GM12891 (cell line): ENCODE measurements at places on chromosomes 3 and 15.

- DNase-seq, result no peak
These were observed 5.1 kb downstream of the FSIP1 start for GRCh38 chr15:39777496-39777895.

DNA sequence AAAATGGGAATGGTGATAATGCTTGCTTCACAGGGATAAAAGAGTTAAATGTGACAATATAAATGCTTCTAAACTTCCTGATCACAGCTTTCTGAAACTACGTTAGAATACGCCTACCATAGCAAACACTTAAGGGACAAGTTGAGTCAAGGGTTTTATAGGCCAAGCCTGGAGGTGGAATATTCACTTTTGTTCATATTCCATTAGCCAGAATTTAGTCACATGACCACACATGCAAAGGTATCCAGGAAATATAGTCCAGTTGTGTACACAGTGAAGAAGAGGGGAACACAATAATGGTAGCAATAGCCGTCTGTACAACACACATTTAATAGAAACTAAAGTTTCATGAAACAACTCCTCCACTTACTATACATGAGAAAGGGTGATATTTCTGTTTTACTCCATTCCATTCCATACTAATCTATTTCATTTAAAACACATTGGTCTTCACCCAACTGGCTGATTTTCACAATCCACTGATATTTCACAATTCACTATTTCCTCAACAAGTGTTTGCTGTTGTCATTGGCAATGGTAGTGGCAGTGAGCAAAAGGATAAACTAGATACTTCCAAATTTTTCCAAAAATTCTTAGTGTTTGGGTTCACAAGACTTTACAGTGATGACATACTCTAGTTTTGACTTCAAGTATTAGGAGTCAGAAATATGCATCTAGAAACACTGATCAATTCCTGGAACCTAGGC lies 270.9 kb downstream of the ERC2 start:
- DNase-seq, result no peak

DNA sequence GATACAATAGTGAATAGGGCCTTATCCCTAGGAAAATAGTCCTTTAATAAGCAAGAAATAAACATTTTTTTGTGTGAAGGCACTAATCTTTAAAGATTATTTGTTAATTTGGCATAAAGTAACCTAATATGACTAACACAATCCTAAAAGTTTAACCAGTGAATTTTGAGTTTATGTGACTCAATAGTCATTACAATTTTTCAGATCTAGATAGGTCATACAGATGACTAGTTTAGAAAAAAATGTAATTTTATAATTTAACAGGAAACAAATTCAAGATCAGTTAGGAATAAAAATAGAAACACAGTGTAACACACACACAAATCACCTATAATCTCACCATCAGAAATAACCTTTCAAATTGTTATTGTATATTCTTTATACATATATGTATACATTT lies 620.7 kb upstream of the ALCAM start:
- DNase-seq, result no peak

- no peak for DNase-seq
These were observed 13.2 kb upstream of the SLC2A2 start for GRCh38 chr3:171039674-171040073.

- DNase-seq, result no peak
These were observed 3.5 kb upstream of the ALDH1A2 start for GRCh38 chr15:58069008-58069407.

GRCh38 chr15:32844118-32844711 lies 126.4 kb downstream of the GREM1 start:
- DNase-seq, result no peak

DNA sequence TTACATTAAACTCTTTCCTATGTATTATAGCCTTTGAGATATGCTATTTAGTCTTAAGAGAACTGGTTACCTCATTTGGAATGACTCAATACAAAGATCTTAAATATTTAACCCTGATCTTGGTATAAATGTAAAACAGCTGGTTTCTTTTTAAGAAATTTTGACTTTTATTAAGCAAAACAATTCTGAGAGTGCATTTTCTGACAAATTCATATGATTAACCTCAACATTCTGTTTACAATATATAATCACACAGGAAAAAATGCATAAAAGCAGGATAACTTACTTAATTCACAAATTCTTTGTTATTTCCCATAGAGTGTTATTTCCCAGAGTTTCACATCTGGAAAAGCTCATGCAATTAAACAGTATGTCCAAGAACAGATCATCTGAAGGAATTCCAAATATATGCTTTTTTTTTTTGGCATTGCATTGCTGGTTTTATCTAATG lies 400.4 kb upstream of the THBS1 start:
- DNase-seq, result no peak

DNA sequence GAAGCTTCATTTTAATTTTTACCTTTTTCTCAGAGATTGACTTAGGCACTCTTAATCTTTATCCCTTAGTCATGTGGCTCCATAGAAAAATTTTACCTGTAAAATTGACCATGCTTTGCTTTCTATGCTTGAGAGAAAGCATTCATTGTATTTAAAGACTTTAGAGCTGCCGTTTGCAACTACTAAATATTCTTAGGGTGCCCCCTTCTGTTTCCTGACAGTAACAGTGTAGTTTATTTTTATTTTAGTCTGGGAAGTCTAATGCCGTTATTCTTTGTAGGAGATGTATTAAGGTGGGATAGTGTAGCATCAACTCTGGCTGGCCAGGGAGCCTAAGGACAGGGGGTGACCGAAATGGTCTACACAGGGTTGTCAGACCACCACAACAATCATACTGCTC lies 84.5 kb upstream of the SYNPR start:
- no peak for DNase-seq

GRCh38 chr3:39183211-39184080 lies 8.9 kb downstream of the XIRP1 start:
- no peak for DNase-seq

- no peak for DNase-seq
These were observed 11.4 kb downstream of the ACAA1 start for GRCh38 chr3:38125305-38126120.

DNA sequence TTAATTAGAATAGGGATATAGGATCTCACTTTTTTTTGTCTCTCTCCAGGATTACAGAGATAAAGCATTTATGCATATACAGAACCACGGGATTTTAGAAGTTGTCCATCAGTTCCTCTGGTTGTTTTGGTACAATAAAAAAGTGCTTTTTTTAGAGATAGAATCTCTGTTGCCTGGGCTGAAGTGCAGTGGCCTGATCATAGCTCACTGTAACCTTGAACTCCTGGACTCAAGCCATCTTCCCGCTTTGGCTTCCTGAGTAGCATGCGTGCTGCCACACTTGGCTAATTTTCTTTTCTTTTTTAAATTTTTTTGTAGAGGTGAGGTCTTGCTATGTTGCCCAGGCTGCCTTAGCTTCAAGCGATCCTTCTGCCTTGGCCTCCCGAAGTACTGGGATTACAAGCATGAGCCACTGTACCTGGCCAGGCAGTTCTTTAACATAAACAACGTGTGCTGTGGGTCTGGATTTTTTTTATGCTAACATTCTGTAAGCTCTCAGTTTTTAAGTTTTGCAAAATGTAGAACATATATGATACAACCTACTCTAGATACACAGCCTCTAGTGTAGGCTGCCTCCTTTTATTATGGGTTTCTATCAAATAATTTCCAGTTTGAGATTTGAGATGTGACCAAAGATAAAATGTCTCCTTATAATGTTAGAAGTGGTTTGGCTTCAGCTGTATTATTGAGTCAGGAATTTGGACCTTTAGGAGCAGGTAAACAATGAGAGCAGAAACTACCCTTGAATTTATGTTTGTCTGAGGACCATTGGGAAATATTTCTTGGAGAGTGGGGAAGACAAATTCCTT lies 57.4 kb upstream of the ULK4 start:
- no peak for DNase-seq

DNA sequence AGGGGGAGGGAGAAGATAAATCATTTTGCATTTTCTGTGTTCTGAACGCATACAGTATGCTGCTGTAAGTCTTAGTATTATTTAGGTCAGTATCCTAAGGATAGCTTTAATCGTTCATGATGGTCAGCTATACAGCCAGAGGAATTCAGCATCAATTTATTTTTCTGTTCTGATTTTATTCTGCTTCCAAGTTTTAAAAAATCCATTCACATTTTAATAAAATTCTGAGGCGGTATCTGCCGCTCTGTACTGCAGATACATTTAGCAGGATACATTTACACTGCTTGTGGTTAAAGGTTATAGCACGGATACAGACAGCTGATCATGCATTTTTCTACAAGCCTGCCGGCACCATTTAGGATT lies 17.8 kb downstream of the ZBTB38 start:
- no peak for DNase-seq

GRCh38 chr3:131630807-131631206 lies 128.0 kb upstream of the MRPL3 start:
- DNase-seq, result no peak

DNA sequence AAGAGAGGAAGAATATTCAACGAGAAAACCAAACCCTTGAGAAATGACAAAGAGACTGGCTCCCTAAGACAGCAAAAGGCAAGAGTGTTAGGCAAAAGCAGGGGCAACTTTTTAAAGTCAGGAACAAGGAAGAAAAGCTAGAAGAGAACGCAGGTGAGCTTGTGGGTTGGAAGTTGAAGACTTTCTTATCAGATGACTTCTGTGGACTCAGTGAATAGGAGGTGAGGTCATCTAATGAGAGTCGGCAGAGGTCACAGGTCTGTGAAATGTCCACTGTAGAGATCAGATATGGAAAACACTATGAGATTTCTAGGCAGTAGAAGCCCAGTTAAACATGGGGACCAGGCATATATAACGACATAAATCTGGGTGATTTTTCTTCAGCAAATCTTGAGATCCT lies 27.2 kb upstream of the TNIK start:
- no peak for DNase-seq

DNA sequence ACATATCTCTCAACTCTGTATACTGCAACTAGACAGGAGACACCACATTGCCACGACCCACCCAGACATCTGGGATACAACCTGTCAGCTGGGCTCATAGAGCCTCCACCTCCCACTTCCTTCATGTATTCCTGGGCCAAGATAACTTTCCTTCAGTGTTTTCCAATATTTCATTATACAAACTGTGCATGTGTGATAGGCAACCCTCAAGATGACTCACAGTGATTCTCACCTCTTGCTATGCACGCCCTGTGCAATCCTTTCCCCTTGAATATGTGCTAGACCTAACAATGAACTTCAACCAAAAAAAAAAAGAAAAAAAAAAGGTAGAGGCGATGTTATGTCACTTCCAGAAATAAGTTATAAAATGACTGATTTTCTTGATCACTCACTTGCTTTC lies 138.0 kb upstream of the ALCAM start:
- DNase-seq, result no peak

DNA sequence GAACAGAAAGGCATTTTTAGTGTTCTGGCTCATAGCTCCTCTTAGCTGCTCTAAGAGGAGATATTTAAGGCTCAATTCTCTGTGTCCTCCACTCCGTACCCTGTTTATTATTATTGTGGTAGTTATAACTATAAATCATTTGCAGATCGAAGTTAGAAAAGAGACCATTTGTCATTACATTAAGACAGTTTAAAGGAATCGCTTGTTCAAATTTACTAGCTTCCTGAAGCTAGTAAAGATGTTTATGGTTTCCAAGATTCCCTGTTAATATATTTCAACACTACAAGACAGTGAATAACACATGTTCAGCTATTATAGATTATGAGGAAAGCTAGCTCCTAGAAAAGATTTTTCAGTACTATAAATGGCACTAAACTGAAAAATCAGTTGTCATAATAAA lies 12.6 kb downstream of the ATXN7 start:
- DNase-seq, result no peak

GRCh38 chr15:53307952-53308624 lies 451.4 kb downstream of the WDR72 start:
- DNase-seq, result no peak
